ENCODE measurements at places on chromosomes 3 and 15.

DNA sequence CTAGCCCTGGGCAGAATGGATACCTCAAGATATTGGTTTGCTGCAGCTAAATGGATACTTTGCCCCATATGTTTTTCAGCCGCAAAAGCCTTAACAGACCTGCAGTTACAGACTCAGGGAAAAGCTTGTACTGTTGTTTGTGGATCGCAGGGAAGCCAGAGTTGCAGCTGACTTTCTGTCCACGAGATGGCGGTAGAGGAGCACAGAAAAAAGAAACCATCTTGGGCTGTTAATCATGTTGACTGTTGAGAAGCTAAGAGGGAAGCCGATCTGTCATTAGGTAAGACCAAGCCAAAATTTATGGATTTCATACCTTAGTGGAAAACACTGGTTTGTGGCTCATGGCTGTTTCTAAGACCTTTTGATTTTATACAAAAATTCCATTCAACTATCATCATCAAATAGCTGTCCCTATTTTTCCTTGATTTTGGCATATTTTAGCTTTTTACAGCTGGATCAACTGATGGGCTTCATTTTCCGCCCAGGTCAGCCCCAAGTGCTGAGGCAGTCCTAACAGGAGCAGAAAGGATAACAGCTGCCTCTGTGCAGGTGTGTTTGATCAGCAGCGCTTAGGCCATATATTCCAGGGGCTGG is 205.7 kb upstream of the ZPLD1 start:
- DNase-seq, result peak; percentile 94

GRCh38 chr15:74832826-74833225 is 6.4 kb downstream of the CPLX3 start:
- no peak for DNase-seq

DNA sequence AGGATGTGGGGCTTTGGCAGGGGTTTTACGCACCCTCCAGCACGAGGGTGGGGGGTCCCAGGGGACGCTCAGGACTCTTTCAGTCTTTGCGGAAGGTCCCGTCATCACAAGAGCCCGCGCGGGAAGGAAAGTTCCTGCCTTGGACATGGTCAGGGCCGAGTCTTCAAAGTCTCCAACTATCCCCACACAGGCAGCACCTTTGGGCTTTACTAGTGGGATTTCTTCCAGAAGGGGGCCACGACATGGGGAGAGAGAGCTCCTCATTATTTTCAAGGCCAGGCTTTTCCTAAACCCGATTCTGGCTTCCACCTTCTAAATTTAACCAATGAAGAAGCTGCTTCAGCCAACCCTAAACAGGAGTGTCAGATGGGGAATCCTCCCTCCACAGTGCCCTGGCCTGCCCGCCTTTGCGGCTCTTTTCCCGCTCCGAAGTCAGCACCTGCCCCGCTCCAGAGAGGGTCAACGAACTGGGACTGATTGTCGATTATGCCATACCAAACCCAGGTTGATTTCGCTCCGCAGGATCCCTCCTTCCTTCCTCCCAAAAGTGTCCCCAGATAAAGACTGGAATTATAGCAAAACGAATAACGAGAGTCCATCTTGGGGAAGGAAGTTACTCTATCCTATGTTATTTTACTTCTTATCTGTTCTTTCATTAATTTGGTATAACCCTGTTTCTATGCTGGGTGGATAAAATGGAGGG is 11.0 kb downstream of the SHOX2 start:
- DNase-seq, result no peak

DNA sequence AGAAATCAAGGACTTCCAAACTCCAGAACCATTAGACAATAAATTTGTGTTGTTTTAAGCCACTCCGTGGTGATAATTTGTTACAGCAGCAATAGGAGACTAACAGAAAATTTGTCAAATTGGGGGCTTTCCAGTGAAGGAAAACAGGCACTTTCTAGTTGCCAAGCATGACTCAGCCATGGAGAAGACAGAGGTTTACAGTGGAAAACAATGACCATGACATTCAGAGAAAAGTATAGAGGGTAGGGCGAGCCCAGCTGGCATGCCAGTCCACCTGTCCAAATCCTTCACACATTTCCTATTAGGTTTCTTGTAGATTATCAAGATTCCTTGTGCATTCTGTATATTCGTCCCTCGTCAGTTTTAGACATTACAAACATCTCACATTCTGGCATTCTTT is 24.9 kb downstream of the SLCO2A1 start:
- no peak for DNase-seq

DNA sequence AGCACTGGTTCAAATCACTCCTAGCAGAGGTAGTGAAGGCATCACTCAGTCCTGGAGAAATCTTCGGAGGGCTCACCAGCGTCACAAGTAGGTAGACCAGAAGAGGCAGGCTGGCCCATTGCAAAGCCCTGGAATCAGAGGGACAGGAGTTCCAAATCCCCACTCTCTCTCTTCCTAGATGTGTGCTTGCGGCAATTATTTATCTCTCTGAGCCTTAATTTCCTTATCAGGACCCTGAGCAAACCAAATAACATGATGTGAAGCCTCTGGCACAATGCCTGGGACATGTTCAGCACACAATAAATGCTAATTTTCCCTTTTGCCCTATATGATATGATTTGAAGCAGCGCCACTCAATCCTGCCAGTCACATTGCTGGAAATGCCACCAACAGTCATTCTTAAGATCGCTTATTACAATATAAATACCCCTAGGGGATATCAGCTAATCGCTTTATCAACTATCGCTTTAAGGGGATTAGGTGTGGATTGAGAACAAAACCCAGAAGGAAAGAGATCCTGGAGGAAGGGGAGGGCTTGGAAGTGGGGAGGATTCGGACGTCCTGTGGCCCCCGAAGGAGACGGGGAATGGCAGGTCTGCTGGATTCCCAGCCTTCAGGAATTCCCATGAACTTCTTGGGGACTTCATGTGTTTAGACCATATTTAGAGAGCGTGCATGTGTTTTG is 59.5 kb upstream of the TSEN2 start:
- DNase-seq, result no peak

- no peak for DNase-seq
Measured at GRCh38 chr3:100717637-100718487, 8.6 kb downstream of the TFG start.

DNA sequence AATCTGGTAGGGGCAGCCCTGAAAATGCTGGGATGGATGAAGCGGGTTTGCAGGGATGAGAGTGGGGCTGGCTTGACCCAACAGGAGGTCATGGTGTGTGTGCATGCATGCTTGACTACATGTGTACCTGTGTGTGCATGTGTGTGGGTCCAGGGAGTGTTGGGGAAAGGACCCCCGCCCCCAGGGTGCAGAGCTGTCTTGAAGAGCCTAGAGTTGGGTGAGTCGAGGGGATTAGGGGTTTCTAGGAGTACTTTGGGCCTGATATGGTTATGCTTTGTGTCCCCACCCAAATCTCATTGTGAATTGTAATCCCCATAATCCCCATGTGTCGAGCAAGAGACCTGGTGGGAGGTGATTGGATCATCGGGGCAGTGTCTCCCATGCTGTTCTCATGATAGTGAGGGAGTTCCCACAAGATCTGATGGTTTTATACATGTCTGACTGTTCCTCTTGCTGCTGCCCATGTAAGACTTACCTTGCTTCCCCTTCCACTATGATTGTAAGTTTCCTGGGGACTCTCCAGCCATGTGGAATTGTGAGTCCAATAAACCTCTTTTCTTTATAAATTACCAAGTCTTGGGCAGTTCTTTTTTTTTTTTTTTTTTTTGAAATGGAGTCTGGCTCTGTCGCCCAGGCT is 5.2 kb upstream of the LCTL start:
- no peak for DNase-seq

DNA sequence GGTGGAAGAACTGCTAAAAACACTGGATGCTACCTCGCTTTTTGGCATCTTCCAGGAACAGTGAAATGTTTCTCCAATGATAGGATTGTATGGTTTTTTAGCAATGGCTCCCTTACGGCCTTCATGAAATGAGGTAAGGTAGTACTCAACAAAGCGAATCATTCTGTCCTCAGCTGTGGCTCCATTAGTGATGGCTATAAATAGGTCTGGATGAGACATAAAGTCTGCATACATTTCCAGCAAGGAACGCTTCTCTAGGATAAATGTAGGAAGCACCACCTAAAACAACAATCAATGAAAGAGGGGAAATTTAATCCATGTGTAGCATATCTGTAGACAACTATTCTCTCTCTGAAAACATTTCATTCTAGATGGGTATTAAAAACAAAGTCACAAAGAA is 32.4 kb upstream of the SNX4 start:
- DNase-seq, result no peak
